ENCODE measurements at places on chromosomes 3 and 15.

- no peaks in the 10 kb centered on the region for H3K27me3 ChIP-seq
- no peaks in the 10 kb centered on the region for H3K36me3 ChIP-seq
- no peak overlapping the region for H3K27ac ChIP-seq
- no peaks in the 10 kb centered on the region for H3K4me1 ChIP-seq
These were observed 75.2 kb downstream of the FMN1 start for GRCh38 chr15:33119273-33119672.

- H3K27me3 ChIP-seq: no peaks in the 10 kb centered on the region
- no peak for DNase-seq
- H3K27ac ChIP-seq: no peak overlapping the region
- H3K4me3 ChIP-seq: no peak overlapping the region
- no peaks in the 10 kb centered on the region for H3K4me1 ChIP-seq
- no peaks in the 10 kb centered on the region for H3K36me3 ChIP-seq
These were observed 261.4 kb downstream of the FOXP1 start for GRCh38 chr3:71322154-71322553.

- no peak overlapping the region for H3K27ac ChIP-seq
- no peaks in the 10 kb centered on the region for H3K36me3 ChIP-seq
- H3K4me3 ChIP-seq: no peak overlapping the region
- no peaks in the 10 kb centered on the region for H3K27me3 ChIP-seq
These were observed 330.6 kb upstream of the MCTP2 start for GRCh38 chr15:93900476-93901400.

DNA sequence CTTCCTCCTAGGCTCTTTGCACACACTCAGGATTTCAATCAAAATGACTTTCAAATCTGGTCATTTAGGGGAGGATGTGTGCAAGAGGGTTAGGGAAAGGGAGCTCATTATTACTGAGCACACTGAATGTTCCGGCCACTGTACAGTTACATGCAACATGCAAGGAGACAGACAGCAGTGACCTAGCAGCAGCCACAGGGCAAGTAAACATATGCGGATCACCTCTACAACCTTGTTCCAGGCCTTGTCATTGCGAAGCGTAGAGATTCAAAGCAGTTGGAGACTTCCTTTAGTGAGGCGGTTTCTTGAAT lies 837.6 kb downstream of the AGBL1 start:
- H3K4me3 ChIP-seq: no peak overlapping the region
- no peak for DNase-seq
- H3K27ac ChIP-seq: no peak overlapping the region
- no peaks in the 10 kb centered on the region for H3K36me3 ChIP-seq
- no peaks in the 10 kb centered on the region for H3K4me1 ChIP-seq
- no peaks in the 10 kb centered on the region for H3K27me3 ChIP-seq

- no peak overlapping the region for H3K27ac ChIP-seq
- no peaks in the 10 kb centered on the region for H3K4me1 ChIP-seq
- H3K36me3 ChIP-seq: no peaks in the 10 kb centered on the region
- no peak for DNase-seq
These were observed 23.1 kb upstream of the GP5 start for GRCh38 chr3:194422188-194422587.

- no peaks in the 10 kb centered on the region for H3K27me3 ChIP-seq
- H3K4me1 ChIP-seq: peaks cover 12% of the 10 kb centered on the region
- no peaks in the 10 kb centered on the region for H3K36me3 ChIP-seq
- DNase-seq: no peak
- peak overlapping the region; percentile 36 for H3K27ac ChIP-seq
These were observed 79.4 kb downstream of the AAGAB start for GRCh38 chr15:67174864-67175573.

DNA sequence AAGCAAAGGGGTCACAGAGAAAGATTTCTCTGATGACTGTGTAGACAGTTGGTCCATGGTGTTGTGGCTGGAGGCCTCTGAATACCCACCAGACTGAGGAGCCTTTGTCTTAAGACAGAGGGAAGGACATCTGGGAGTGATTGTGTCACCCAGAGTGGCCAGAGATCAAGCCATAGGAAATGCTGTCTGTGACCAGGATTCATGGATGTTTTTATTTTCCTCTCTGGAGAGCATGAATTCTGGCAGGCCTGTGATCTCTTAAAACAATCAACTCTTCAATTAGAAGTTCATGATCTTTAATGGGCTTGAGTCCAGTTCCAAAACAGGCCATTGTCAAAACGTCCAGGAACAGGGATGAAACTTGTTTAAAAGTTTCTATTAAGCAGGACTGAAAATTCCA lies 198.9 kb upstream of the CTDSPL start:
- no peak overlapping the region for H3K4me3 ChIP-seq
- no peaks in the 10 kb centered on the region for H3K36me3 ChIP-seq
- H3K27ac ChIP-seq: no peak overlapping the region

GRCh38 chr15:39543651-39544050 lies 37.2 kb upstream of the THBS1 start:
- H3K4me1 ChIP-seq: no peaks in the 10 kb centered on the region
- no peaks in the 10 kb centered on the region for H3K36me3 ChIP-seq
- no peak overlapping the region for H3K4me3 ChIP-seq
- no peak overlapping the region for H3K27ac ChIP-seq

GRCh38 chr15:27956285-27956684 lies 142.8 kb downstream of the OCA2 start:
- no peak for DNase-seq
- H3K4me1 ChIP-seq: no peaks in the 10 kb centered on the region
- H3K27me3 ChIP-seq: no peaks in the 10 kb centered on the region

DNA sequence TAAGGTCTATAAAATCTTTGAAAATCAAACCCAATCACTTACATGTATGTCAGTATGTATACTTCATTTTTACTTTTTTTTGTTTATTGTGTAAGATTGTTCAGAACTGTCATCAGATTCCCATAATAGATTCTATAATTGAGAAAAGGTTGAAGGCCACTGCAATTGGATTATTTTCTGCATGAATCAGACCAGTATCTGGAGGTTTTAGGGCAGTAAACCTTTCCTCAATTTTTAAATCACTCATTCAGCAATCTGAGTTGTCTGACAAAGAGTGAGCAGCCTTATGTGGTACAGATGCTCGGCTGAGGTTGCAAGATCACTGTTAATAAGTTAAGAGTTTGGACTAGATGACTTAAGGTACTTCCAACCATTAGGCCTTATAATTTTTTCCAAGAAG lies 96.0 kb downstream of the TP63 start:
- no peaks in the 10 kb centered on the region for H3K27me3 ChIP-seq
- no peaks in the 10 kb centered on the region for H3K36me3 ChIP-seq
- H3K4me3 ChIP-seq: no peak overlapping the region

DNA sequence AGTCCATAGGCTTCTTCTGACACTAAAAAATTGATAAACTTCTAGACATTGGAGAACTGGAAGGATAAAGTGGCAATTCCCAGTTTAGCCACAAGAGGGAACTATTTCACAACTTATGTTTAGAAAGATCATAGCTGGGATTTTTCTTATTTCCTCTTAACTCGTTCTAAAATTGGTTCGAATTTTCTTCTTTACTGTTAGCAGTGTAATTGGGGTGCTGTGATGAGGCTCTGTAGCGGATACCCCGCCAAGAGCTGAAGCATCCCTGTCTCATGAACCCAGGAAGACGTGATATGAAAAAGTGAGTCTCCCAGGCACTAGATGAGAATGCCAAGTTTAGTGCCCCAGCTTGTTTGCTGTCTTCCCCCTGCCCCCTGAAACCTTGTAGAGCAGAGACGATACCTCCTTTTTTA lies 85.1 kb downstream of the PDCD6IP start:
- DNase-seq: no peak
- H3K4me1 ChIP-seq: no peaks in the 10 kb centered on the region
- H3K36me3 ChIP-seq: no peaks in the 10 kb centered on the region

GRCh38 chr15:67173005-67173404 lies 81.5 kb downstream of the AAGAB start:
- H3K27me3 ChIP-seq: no peaks in the 10 kb centered on the region
- H3K4me3 ChIP-seq: no peak overlapping the region
- H3K27ac ChIP-seq: no peak overlapping the region
- H3K36me3 ChIP-seq: no peaks in the 10 kb centered on the region

GRCh38 chr3:151016478-151016795 lies 43.9 kb upstream of the CLRN1 start:
- H3K36me3 ChIP-seq: no peaks in the 10 kb centered on the region
- H3K27ac ChIP-seq: no peak overlapping the region
- DNase-seq: no peak
- H3K4me1 ChIP-seq: no peaks in the 10 kb centered on the region

DNA sequence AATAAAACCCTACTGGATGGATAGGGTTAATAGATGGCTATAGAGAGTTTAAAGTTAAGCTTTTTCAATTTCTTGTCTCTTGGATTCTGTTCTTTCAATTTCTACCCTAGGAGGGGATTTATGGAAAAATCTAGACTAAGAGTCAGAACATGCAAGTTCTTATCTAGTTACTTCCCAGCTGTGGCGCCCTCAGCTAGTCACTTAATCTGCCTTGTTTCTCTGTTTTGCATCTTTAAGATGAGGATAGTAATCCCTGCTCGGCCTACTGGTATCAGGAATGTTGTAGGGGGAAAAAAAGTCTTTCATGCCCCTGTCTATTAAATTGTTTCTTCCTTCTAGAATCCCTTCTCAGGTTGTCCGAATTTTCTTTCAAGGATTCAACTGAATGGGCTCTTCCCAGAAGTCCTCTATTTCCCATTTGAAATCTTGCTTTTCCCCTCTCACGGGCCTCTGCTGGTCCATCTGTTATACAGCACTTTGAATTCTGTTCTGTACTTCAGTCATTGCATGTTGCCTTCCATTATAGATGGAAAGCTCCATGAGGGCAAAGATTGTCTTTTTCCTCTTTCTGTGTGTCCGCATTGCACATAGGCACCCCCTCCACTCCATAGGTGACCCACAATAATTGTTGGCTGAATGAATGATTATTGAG lies 4.4 kb downstream of the KCTD6 start:
- H3K27ac ChIP-seq: no peak overlapping the region
- H3K4me1 ChIP-seq: peaks cover 15% of the 10 kb centered on the region
- H3K4me3 ChIP-seq: no peak overlapping the region
- no peak for DNase-seq
- no peaks in the 10 kb centered on the region for H3K36me3 ChIP-seq

DNA sequence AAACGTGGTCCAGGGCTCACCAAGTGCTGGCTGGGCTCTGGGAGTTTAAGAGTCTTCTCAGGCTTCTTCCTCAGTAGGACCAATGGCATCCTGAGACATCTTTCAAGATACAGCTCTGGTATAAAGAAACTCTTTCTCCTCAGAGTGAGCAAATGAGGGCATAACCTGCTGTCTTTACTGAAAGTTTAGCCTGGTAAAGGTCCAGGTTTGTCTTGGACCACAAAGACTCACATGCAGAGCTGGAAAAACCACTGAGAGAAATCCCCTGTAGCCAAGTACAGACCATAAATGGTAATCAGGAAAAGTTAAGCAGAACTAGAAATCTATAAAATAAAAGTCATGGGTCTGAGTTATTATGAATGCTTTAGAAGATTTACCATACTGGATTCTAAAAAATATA lies 23.1 kb downstream of the CD47 start:
- no peak overlapping the region for H3K4me3 ChIP-seq
- no peaks in the 10 kb centered on the region for H3K36me3 ChIP-seq
- no peaks in the 10 kb centered on the region for H3K4me1 ChIP-seq

DNA sequence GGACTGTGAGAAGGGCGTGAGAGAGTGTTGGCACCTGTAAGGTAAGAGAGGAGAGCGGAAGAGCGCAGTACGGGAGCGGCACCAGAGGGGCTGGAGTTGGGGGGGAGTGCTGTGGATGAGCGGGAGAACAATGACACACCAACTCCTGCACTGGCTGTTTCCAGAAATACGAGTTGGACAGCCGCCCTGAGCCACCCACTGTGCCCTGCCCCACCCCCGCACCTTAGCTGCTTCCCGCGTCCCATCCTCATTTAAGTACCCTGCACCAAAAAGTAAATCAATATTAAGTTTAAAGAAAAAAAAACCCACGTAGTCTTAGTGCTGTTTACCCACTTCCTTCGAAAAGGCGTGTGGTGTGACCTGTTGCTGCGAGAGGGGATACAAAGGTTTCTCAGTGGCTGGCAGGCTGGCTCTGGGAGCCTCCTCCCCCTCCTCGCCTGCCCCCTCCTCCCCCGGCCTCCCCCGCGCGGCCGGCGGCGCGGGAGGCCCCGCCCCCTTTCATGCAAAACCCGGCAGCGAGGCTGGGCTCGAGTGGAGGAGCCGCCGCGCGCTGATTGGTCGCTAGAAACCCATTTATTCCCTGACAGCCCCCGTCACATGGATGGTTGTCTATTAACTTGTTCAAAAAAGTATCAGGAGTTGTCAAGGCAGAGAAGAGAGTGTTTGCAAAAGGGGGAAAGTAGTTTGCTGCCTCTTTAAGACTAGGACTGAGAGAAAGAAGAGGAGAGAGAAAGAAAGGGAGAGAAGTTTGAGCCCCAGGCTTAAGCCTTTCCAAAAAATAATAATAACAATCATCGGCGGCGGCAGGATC lies at the start of gene SOX2:
Gene SOX2 (plus strand): TSS at position 601 of the 811 bp plus-strand sequence. CDS start 436 bp downstream, outside the sequence.
- peaks cover 3% of the 10 kb centered on the region for H3K4me1 ChIP-seq
- peaks cover 98% of the 10 kb centered on the region for H3K27me3 ChIP-seq
- no peak within 1 kb of the TSS for H3K27ac ChIP-seq
- H3K36me3 ChIP-seq: no peaks in the 10 kb centered on the region

DNA sequence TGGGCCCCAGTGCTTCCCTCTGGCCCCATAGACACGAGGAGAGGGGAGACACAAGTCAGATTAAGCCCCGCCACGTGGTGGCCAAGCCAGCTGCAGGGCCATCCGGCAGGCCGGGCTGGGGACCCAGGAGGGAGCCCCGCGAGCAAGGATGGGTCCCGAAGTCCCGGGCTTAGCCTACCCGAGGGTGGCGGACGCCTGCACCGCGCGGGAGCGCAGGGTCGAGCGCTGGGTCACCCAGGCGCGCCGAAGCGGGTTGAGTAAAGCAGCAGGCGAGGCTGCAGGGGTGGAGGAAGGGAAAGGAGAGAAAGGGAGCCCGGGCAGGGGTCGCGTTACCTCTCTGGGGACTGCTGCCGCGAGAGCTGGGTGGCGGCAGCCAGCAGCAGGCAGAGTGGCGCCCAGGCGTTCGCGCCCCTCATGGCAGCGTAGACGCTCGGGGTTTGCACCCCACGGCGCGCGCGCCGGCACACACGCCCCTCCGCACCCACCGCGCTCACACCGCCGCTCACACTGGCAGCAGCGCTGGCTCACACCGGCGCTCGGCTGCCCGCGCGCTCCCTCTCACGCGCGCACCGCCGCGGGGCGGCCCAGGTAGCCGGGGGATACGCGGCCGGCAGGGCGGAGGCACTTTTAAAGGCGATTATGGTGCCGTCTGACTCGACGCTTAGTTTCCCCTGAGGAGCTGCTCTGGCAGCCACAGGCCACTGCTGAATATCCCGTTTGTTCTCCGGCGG lies at the start of gene PCOLCE2:
Gene PCOLCE2 (minus strand): TSS at position 603 of the 731 bp plus-strand sequence. CDS start 187 bp downstream, at position 416.
- no peak for DNase-seq
- peaks cover 7% of the 10 kb centered on the region for H3K4me1 ChIP-seq
- peaks cover 20% of the 10 kb centered on the region for H3K27me3 ChIP-seq
- H3K36me3 ChIP-seq: no peaks in the 10 kb centered on the region
- H3K27ac ChIP-seq: no peak within 1 kb of the TSS
- H3K4me3 ChIP-seq: peak within 1 kb of the TSS; percentile 79

- peak overlapping the region; percentile 76 for H3K27ac ChIP-seq
- H3K4me3 ChIP-seq: no peak overlapping the region
- H3K36me3 ChIP-seq: no peaks in the 10 kb centered on the region
- peak; percentile 92 for DNase-seq
- H3K4me1 ChIP-seq: no peaks in the 10 kb centered on the region
These were observed 49.4 kb downstream of the CHCHD6 start for GRCh38 chr3:126753191-126754160.

GRCh38 chr3:51955175-51955892 lies at the start of gene GPR62:
Gene GPR62 (plus strand): TSS chr3:51955381. CDS start chr3:51955653, 272 bp downstream.
- peak within 1 kb of the TSS; percentile 35 for H3K4me3 ChIP-seq
- peaks cover 5% of the 10 kb centered on the region for H3K4me1 ChIP-seq
- no peak for DNase-seq
- H3K27ac ChIP-seq: peak within 1 kb of the TSS; percentile 64
- H3K36me3 ChIP-seq: no peaks in the 10 kb centered on the region

Data from breast epithelium (tissue), 4 donors.